Activated T-cell treated with anti-CD3 and anti-CD28 coated beads, Interleukin-2, amount 50 U/mL, for 4 hours (primary cell): ENCODE measurements at places on chromosomes 1 and 21.
A peak's percentile ranks its signal among the peaks of the same experiment; 100 is the strongest.

- DNase-seq = no peak
These were observed 127.8 kb upstream of the NGF start for GRCh38 chr1:115465802-115466363.

DNA sequence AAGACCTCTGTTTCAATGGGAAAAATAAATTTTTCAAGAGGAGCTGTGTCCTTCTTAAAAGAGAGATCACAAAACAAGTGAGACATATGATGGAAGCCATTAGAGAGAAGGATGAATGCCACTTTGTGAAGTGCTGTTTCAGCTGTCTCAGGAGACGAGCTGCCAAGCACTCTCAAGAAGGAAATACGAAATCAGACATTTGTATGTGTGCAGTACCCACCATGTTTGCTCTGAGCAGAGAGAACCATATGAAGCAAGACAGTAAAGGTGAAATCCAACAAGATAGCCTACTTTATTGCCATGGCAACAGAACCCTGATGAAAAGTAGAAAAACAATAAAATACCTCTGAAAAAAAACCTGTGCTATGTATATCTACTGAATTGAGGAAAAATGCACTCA, 168.1 kb downstream of the AMY1C start:
- no peak for DNase-seq

DNA sequence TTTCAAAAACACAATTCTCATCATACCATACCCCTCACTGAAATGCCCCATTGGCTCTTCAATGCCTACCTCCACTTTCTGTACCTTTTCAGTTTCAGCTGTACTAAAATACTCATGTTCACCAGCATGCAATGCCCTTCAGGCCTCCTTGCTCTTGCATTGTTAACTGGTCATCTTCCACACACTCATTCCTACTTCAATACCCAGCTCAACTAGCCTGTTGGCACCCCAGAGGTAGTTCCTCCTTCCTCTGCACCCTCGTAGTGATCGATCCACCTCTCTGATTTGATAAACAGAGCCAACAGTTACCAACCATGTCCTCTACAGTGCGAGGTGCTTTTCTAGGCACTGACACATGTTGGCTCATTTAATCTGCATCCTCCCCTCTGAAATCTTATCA, 46.7 kb downstream of the PGBD5 start:
- DNase-seq = no peak

- peak; percentile 86 for DNase-seq
These were observed 1.3 kb downstream of the PIGV start for GRCh38 chr1:26788836-26789611.

- DNase-seq = no peak
These were observed 22.8 kb upstream of the STRIP1 start for GRCh38 chr1:110011527-110012041.

GRCh38 chr1:210792250-210793102, 341.5 kb downstream of the KCNH1 start:
- no peak for DNase-seq

DNA sequence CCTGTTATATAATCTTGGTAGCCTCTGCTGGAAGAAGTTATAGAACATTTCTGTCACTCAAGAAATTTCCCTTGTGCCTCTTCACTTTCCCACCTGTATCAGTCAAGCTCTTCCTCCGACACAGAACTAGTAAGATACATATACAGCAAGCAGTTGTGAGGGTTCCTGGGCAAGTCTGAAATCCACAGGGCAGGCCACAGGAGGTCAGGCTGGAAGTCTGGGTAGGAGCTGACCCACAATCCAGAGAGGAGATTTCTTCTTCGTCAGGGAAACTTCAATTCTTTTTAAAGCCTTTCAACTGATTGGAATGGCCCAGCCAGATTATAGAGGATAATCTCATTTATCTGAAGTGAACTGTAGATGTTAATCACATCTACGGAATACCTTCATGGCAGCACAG, 96.4 kb upstream of the FMN2 start:
- DNase-seq = no peak

DNA sequence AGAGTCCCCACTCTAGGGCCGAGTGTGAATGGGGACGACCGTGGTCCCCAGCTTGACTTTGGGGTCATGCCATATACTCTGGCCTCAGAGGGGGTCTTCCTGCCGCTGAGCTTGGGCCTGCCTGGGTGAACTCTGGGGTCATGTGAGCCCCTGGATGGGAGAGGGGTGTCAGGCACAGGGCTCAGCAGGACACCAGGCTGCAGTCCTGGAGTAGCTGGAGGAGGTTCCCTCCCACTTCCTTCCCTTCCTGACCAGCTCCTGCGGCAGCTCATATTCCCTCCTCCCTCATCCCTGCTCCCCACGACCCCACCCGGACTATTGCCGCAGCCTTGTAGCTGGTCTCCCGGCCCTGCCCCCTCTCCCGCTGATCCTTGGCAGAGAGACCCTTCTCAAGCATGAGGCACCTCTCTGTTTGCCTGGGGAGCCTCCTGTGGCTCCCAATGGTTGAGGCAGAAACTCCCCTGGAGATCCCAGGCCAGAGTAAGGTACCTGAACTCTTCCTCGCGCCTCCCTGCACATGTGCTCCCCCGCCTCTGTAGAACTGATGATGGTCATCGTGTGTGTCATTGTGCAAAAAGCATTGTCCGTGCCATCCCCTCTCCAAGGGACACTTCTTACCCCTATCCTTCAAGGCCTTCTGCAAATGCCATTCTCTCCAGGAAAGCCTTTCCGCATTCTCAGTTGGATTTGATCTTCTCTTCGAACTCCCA, 1.8 kb downstream of the TNFRSF1B start:
- no peak for DNase-seq

- DNase-seq = no peak
These were observed 24.9 kb downstream of the ZNF281 start for GRCh38 chr1:200384818-200385390.
